ENCODE measurements at places on chromosomes 7 and 10.

DNA sequence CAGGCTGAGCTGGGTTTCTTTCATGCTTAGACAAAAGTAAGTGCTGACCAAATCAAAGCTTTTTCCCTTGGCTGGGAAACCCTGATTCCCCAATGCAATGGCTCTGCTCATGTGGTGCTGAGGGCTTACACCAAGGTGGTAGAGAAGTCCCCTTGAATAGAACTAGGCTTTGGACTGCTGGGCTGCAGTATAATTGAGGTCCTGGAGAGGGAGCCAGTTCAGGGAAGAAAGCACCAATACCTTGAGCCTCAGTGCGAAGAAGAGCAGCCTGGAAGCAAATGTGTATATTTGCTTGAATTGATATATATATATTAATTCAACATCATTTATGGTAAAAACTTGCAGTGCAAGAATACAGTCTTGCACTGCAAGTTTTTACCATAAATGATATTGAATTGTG, 391.1 kb downstream of the RPS24 start:
- no peak for DNase-seq

DNA sequence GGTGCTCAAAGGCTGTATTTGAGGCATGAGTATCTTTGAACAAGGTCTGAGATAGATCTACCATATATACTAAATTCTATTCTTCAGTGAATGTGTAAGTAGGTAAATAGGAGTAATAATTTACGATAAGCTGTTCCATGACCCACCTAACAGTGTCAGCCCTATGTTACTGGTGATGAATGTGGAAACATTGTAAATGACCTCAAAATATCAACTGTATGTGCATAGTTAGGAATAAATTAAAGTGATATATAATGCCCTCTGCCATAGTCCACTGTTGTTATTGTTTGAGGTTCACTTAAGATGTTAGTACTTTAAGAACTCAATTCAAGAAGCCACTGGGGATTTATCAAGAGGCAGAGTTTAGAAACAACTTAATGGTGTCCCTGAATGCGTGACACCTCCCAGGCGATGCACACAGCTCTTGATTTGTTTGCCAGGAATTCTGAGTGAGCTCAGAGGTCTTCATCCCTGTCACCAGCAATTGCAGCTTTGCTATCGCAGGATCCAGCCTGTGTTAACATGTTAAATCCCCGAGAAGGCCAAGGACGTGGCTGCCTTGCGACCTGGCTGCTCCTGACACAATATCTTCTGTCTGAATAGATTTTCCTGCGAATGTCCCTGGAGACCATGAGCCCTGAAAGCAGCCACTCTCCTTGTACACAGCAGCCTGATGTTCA, 104.9 kb downstream of the KLF6 start:
- no peak for DNase-seq

DNA sequence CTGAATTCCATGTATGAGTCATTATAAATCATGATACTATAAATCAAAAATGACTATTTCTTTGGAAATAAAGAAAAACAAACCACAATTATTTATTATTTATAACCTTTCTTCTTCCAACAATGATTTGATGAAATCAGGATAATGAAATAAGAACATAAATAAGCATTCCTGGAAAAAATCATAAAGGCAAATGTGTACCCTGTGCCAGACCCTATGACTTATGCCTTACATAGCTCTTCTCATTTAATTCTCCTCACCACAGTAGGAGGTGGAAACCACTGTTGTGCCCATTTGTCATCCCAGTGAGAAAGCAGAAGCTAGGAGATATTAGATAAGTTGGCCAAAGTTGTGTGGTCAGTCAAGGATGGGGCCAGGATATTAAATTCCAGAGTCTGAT, 255.1 kb downstream of the DOCK4 start:
- DNase-seq = no peak

DNA sequence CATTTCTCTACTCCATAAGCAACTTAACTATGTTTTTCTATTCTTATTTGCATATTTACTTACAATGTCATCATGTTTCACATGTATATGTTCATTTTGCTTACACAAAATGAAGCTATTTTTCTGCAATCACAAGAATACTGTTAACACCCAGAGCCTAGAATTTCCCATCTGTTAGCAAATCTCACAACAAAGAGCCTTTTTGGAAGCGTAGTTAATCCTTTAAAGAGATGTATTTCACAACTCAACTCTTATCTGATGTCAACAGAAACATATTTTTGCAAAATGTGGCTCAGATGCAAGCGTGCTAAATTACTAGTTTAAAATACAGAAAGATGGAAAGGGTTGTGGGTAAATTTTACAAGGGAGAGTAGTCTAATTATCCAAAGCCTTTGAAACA, 110.6 kb upstream of the COL1A2 start:
- DNase-seq = no peak

DNA sequence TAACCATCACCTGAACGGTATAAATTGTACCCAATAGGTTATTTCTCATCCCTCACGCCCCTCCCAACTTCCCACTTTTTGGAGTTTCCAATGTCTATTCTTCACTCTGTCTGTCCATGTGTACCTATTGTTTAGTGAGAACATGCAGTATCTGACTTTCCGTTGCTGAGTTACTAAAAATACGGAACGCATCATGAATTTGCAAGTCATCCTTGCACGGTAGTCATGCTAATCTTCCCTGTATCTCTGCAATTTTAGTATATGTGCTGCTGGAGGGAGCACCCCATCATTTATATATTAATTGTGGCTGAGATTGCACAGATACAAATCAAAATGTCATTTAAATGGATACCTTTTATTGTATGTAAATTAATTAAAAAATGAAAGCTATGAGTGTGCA, 75.7 kb upstream of the SFMBT2 start:
- no peak for DNase-seq

DNA sequence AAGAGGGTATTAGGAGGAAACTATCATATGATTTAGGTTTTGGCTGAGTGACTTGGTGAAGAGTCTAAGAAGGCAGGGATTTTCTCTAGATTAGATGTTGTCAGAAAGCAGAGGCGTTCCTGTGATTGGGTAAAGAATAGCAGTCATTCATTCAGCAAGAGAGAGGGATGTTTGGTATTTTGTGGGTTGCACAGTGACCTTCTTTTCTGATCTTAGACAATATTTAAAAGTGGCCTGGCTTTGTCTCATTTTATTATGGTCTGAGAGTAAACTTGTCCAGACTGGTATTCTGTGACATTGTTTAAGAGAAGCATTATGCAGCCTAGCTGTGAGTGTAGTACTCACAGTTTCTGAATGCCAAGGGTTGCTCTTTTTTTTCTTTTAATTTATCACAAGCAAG, 18.5 kb downstream of the HYAL4 start:
- no peak for DNase-seq

- DNase-seq = no peak
Observed at GRCh38 chr10:72001033-72001395, 36.8 kb downstream of the CHST3 start.

DNA sequence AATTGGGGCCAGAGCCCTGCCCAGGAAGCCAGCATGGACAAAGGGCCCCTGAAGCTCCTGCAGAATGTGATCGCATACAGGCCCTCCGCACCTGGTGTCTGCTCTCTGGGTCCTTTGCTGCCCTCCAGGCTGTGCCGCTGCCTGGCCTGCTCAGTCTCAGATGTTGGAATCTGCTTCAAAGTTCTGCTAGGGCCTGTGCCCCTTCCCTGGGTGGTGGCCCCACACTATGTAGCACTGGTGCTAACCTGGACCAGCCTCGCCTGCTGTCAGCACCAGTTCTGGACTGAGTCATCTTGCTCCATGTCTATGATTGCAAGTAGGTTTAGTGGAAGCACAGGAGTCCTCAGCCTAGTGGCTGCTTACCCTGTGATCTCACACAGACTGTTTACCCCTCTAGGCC, 6.3 kb downstream of the MAT1A start:
- no peak for DNase-seq

DNA sequence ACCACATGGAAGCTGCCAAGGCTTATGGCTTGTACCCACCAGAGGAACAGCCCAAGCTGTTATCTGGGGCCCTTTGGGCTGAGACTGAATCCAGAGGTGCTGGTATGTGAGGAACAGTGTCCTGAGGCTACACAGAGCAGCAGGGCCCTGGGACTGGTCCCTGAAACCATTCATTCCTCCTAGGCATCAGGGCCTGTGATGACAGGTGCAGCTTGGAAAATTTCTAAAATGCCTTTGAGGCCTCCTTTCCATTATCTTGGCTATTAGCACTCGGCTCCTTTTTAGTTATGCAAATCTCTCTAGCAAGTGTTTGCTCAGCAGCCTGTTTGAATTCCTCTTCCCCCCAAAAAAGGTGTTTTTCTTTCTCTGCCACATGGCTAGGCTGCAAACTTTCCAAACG, 1151.7 kb upstream of the LRRN3 start:
- DNase-seq = no peak

DNA sequence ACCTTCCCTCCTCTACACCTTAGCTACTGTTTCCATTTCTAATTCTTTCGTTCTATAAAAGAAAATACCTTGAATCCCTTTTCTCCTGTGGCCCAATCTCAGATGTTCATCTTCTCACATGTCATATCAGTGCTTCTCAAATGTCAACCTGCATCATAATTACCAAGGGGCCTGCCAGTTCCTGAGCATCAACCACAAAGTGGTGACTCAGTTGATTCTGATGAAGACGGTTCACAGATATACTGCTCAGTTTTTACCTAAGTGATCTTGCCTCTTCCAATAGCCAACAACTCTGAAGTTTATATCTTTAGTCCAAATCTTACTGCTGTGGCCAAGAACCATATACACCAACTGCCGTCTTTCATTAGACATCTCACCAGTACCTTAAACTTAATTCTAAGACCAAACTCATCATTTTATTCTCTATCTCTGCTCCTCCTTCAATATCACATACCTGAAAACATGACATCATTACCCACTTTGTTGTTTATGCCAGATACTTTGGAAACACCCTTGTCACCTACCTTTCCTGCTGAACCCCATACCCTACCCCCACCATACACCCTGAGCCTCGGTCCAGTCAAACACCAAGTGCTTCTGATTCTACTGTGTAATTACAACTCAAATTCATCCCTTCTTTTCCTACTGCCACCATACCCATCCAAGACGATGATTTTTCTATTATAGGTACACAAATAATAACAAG, 115.5 kb downstream of the LMBR1 start:
- no peak for DNase-seq

GRCh38 chr7:120628251-120628650, 229.7 kb downstream of the TSPAN12 start:
- DNase-seq = no peak

- no peak for DNase-seq
Observed at GRCh38 chr10:8013006-8013405, 41.5 kb upstream of the GATA3 start.

- DNase-seq = no peak
Observed at GRCh38 chr7:37820708-37821468, 27.5 kb upstream of the NME8 start.

- DNase-seq = no peak
Observed at GRCh38 chr10:132631338-132631735, 93.8 kb downstream of the INPP5A start.

DNA sequence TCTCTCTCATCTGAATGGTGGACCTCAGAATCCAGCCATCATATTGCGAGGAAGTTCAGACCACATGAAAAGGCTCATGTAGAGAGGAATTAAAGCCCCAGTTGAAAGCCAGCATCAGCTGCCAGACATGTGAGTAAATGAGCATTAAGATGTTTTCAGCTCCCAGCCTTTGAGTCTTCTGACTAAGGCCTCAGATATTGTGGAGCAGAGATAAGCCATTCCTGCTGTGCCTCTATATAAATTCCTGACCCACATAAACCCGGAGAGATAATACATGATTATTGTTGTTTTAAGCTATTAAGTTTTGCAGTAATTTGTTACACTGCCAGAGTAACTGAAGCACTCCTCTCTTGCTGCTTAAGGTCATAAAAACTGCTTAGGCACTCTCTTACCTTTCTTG, 14.6 kb downstream of the FAM149B1 start:
- DNase-seq = no peak

- no peak for DNase-seq
Observed at GRCh38 chr10:103739039-103739764, 116.2 kb downstream of the SH3PXD2A start.

DNA sequence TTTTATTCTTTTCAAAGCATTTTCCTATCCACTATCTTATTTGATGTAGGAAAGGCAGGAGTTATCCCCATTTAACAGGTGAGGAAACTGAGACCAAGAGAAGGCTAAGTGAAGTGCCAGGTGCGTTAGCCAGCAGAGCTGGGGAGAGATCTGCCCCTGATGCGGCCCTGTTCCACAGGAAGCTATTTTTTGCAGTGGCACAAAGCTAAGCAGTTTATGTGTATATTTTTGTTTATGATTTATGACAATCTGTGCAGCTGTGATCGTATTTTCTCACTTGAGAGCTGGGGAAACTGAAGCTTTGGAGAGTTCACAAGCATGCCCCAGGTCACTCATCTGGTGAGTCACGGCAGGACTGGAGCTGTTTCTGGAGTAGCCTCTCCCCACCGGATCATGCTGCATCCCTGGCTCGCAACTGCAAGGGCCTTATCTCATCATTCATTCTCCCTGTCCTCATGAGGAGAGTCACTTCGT, 38.8 kb downstream of the SLC29A3 start:
- no peak for DNase-seq

- DNase-seq = no peak
Observed at GRCh38 chr7:108103558-108104298, 26.4 kb downstream of the LAMB4 start.

Measured in NCI-H526 treated with DMSO at 0.1 percent for 48 hours (cell line).